NCI-H526 treated with DMSO at 0.1 percent for 48 hours (cell line): ENCODE measurements at places on chromosomes 2 and 18.

GRCh38 chr2:60662781-60663180 lies 93.3 kb upstream of the PAPOLG start:
- DNase-seq: no peak

DNA sequence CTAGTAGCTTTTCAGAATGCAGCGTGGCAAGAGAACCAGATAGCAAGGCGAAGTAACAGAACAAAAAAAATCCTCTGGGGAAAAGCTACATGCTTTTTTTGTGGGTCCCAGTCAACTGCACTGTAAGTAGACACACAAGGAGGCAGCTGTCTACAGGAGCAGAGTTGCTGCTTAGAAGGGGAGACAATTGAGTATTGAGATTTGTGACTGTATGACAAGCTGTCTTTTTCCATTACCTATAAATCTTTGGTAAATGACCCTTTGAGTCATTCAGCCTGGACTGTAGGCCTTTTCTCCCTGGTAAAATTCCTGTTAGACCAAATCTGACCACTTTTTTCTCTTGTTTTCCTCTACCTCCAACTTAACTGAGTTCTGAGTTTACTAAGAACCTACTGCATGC lies 144.1 kb upstream of the FOSL2 start:
- DNase-seq: no peak

GRCh38 chr2:2872713-2873449 lies 504.7 kb downstream of the EIPR1 start:
- DNase-seq: no peak

- DNase-seq: no peak
Observed at GRCh38 chr2:7356909-7357584, 439.8 kb downstream of the RNF144A start.

- DNase-seq: no peak
Observed at GRCh38 chr2:68917034-68917718, 35.5 kb downstream of the GKN2 start.

- no peak for DNase-seq
Observed at GRCh38 chr18:48608581-48608980, 69.8 kb downstream of the CTIF start.

DNA sequence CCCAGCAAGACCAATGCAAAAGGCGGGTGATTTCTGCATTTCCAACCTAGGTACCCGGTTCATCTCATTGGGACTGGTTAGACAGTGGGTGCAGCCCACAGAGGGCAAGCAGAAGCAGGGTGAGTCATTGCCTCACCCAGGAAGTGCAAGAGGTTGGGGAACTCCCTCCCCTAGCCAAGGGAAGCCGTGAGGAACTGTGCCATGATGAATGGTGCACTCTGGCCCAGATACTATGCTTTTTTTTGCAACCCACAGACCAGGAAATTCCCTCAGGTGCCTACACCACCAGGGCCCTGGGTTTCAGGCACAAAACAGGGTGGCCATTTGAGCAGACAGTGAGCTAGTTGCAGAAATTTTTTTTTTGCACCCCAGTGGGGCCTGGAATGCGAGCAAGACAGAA lies 662.6 kb upstream of the ACVR2A start:
- DNase-seq: no peak

GRCh38 chr2:104704496-104705245 lies 149.2 kb upstream of the POU3F3 start:
- no peak for DNase-seq

- DNase-seq: no peak
Observed at GRCh38 chr18:34816183-34816582, 106.1 kb downstream of the DTNA start.
